ENCODE measurements at places on chromosomes 5 and 9. TPM values are rescaled to one million over a fixed set of nuclear protein-coding genes. Genes with fewer than 3 reads are reported as not detected.

DNA sequence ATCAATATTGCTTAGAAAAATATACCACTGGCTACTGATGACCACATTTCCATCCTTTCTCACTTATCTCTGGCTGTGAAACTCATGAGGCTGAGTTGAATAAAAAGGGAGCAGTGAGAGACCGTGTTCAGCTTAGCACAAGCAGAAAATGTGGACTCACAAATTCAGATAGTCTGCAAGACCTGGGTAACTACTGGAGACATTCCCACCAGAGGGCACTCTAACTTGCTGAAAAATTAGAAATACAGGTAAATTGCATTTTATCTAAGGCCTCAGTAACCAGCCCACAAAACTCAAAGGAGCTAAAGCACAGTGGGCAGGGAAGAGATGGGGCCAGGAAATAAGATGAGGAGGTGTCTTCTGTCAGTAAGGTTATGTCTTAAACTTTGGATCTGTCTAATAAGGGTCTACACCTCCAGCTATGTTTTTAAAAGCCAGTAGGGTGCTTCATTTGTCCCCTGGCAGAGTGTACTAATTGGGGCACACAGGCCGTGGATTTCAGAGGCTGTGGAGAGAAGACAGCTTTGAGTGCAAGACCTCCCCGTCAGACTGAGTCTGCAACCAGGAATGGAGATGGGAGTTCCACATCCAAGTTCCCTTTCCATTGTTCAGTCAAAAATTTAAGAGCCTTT, 8.7 kb upstream of the NDUFB6 start:
- no peaks in the 10 kb centered on the region for H3K27me3 ChIP-seq
- peak; percentile 38 for DNase-seq
- no peak overlapping the region for H3K4me3 ChIP-seq
- no peak overlapping the region for H3K27ac ChIP-seq
- H3K36me3 ChIP-seq, result no peaks in the 10 kb centered on the region
- H3K4me1 ChIP-seq, result peaks cover 5% of the 10 kb centered on the region

The IL13 gene
- 25.0 TPM for total RNA-seq

The GRM6 gene
- total RNA-seq, result 0.47 TPM

DNA sequence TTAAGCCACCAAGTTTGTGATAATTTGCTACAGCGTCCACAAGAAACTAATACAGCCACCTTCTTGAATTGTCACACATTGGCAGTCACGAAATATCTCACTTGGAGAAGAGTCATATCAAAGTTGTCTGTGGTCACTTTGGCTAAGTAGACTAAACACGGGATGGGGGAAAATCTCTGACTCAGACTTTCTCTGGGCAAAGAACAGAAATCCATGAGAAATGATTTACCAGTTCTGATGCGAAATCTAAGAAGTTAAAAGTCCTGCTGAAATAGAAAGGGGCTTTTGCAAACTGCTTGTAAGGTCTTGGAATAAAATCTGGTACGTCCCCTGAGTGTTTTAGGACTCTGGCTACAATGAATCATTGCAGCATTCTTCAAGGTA, 158.4 kb downstream of the COL23A1 start:
- H3K27ac ChIP-seq, result no peak overlapping the region
- H3K4me3 ChIP-seq, result no peak overlapping the region
- no peak for DNase-seq
- no peaks in the 10 kb centered on the region for H3K27me3 ChIP-seq

The SLCO4C1 gene
- 2.1 TPM for total RNA-seq

GRCh38 chr5:143714629-143715028, 97.3 kb upstream of the HMHB1 start:
- no peaks in the 10 kb centered on the region for H3K4me1 ChIP-seq
- no peaks in the 10 kb centered on the region for H3K36me3 ChIP-seq
- no peak for DNase-seq
- H3K27me3 ChIP-seq, result no peaks in the 10 kb centered on the region
- no peak overlapping the region for H3K4me3 ChIP-seq
- H3K27ac ChIP-seq, result no peak overlapping the region

The CSF2 gene
- not detected for total RNA-seq

DNA sequence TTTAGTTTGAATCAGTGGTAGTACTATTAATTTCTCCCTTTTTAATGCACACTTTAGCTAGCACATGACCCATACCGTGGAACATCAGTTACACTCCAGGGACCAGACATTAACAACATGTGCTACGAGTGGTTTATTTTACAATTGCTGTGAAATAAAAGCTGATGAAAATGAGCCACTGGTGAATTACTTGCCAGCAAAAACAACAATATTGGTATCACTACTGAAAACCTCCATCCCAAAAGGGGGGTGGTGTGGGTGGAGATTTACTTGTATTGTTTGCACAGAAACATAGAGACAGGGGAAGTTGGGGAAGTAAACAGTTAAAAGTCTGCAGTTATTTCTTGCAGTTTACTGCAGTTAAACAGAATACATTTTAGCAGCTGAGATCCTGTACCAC, 369.6 kb upstream of the GRAMD2B start:
- H3K4me3 ChIP-seq, result no peak overlapping the region
- no peak for DNase-seq
- H3K36me3 ChIP-seq, result no peaks in the 10 kb centered on the region
- H3K27ac ChIP-seq, result no peak overlapping the region
- H3K4me1 ChIP-seq, result no peaks in the 10 kb centered on the region

DNA sequence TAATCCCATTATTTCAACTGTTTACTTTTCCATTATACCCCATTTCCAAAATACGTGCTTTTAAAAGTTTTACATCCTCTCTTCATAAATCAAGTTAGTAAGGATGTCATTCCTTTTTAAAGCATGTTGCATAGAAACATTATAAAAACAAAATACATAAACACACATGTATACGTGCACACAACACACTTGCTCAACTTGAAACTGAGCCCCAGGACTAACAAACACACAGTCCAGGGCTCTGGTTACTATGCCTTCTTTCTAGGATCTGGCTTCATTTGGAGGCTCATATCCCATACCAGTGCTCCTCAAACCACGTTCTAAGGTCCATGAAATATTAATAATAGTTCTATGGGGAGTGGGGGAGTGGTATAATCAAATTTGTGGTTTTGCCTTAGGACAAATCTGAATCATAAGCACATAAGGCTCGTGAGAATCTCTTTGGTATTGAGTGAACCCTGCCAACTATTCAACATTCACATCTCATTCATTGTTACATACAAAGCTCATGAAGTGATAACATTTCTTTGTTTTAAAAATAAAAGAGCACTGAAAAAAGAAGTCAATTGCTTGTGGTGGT, 55.2 kb downstream of the NFIB start:
- DNase-seq, result no peak
- peaks cover 3% of the 10 kb centered on the region for H3K4me1 ChIP-seq
- H3K27ac ChIP-seq, result no peak overlapping the region
- no peaks in the 10 kb centered on the region for H3K27me3 ChIP-seq
- no peak overlapping the region for H3K4me3 ChIP-seq
- H3K36me3 ChIP-seq, result no peaks in the 10 kb centered on the region

DNA sequence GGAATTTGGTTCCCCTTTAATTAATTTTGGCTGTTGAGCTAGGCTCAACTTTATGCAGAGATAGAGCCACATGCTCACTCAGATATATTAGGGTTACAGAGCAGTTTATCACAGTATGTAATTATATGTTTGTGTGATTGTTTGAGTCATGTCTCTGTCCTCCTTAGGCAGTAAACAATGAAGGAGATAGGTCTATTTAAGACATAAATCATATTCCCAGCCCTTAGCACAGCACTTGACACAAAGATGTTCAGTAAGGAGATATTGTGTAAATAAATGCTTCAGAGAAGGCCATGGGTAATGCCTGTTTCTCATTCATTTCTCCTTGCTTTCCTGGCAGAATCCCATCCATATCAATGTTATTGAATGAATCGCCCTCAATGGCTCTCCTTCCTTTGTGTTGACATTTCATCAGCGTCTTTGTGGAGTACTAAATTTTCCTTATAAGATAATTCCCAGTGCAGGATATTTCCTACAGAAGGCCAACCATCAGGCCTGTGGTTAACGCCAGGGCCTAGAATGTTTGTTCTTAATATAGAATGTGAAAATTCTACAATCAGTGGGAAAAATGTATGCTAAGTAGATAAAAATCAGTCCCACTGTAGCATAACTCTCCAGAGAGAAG, 408.0 kb downstream of the EBF1 start:
- no peak for DNase-seq
- H3K27me3 ChIP-seq, result no peaks in the 10 kb centered on the region
- peaks cover 12% of the 10 kb centered on the region for H3K4me1 ChIP-seq
- H3K27ac ChIP-seq, result no peak overlapping the region

- H3K36me3 ChIP-seq, result no peaks in the 10 kb centered on the region
- DNase-seq, result peak; percentile 28
- H3K4me3 ChIP-seq, result peak overlapping the region; percentile 93
Measured at GRCh38 chr5:8458038-8458383, 589.1 kb downstream of the MTRR start.

GRCh38 chr9:80664327-80665210, 1024.8 kb downstream of the TLE1 start:
- no peaks in the 10 kb centered on the region for H3K4me1 ChIP-seq
- no peak overlapping the region for H3K27ac ChIP-seq
- H3K36me3 ChIP-seq, result no peaks in the 10 kb centered on the region
- DNase-seq, result no peak
- no peak overlapping the region for H3K4me3 ChIP-seq

GRCh38 chr9:88813638-88814209, 177.5 kb upstream of the S1PR3 start:
- H3K36me3 ChIP-seq, result no peaks in the 10 kb centered on the region
- no peaks in the 10 kb centered on the region for H3K4me1 ChIP-seq
- no peak overlapping the region for H3K27ac ChIP-seq
- H3K4me3 ChIP-seq, result no peak overlapping the region

The GPR150 gene
- 0.99 TPM for total RNA-seq

The PHPT1 gene
- total RNA-seq, result 134 TPM

- no peaks in the 10 kb centered on the region for H3K4me1 ChIP-seq
- no peak overlapping the region for H3K27ac ChIP-seq
- H3K27me3 ChIP-seq, result no peaks in the 10 kb centered on the region
- no peaks in the 10 kb centered on the region for H3K36me3 ChIP-seq
Measured at GRCh38 chr9:129868872-129869486, 33.7 kb downstream of the USP20 start.

The TAF9 gene
- total RNA-seq, result 182 TPM

DNA sequence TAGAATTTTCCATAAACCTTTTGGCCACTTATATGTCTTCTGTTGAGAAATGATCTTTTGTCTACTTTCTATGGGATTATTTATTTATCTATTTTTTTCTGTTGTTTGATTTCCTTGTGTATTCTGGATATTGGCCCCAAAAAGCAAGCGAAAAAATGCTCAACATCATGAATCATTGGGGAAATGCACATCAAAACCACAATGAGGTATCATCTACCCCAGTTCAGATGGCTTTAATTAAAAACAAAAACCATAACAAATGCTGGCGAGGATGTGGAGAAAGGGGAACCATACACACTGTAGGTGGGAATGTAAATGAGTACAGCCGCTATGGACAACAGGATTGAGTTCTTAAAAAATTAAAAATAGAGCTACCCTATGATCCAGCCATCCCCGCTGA, 125.0 kb upstream of the LPCAT1 start:
- H3K4me1 ChIP-seq, result peaks cover 4% of the 10 kb centered on the region
- H3K27me3 ChIP-seq, result no peaks in the 10 kb centered on the region
- H3K27ac ChIP-seq, result no peak overlapping the region
- H3K4me3 ChIP-seq, result no peak overlapping the region
- DNase-seq, result no peak

- H3K27ac ChIP-seq, result no peak overlapping the region
- H3K4me3 ChIP-seq, result no peak overlapping the region
- no peaks in the 10 kb centered on the region for H3K36me3 ChIP-seq
- no peak for DNase-seq
Measured at GRCh38 chr5:74233091-74233490, 407.4 kb downstream of the ENC1 start.

- H3K4me1 ChIP-seq, result no peaks in the 10 kb centered on the region
- peak; percentile 6 for DNase-seq
- no peak overlapping the region for H3K27ac ChIP-seq
- H3K4me3 ChIP-seq, result no peak overlapping the region
- no peaks in the 10 kb centered on the region for H3K36me3 ChIP-seq
- no peaks in the 10 kb centered on the region for H3K27me3 ChIP-seq
Measured at GRCh38 chr5:180160215-180160614, 48.8 kb downstream of the RASGEF1C start.

The SLCO6A1 gene
- total RNA-seq, result 20.4 TPM

GRCh38 chr9:100379862-100380261, 27.1 kb upstream of the TEX10 start:
- H3K4me1 ChIP-seq, result no peaks in the 10 kb centered on the region
- no peak overlapping the region for H3K27ac ChIP-seq
- H3K27me3 ChIP-seq, result no peaks in the 10 kb centered on the region
- H3K4me3 ChIP-seq, result no peak overlapping the region
- no peak for DNase-seq
- no peaks in the 10 kb centered on the region for H3K36me3 ChIP-seq

The PCDH1 gene
- total RNA-seq, result 9.6 TPM

The PDE6A gene
- 3.2 TPM for total RNA-seq

The FAM78A gene
- 29.7 TPM for total RNA-seq

GRCh38 chr9:33111631-33112030, 35.2 kb upstream of the SMU1 start:
- H3K27me3 ChIP-seq, result no peaks in the 10 kb centered on the region
- H3K4me1 ChIP-seq, result peaks cover 11% of the 10 kb centered on the region
- peak; percentile 8 for DNase-seq
- H3K27ac ChIP-seq, result no peak overlapping the region

DNA sequence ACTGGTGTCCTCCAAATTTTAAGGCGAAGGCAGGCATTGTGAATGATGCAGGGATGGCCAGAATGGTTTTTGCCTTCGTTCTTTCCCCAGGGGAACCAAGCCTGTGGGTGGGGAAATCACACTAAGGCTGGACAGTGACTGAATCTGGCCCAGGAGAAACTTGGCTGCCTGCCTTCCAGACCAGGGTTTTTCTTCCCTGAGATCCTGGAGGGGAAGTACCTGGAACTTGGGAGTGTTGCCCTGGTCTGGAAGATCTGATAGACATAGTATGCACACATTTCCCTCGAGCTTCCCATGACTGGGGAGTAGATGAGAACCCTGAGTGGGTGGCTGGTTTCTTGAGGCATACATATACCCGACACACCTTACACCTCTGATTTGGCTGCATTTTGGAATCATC, 664 bp upstream of the IL11RA start:
- H3K4me3 ChIP-seq, result no peak overlapping the region
- H3K27me3 ChIP-seq, result no peaks in the 10 kb centered on the region
- H3K27ac ChIP-seq, result peak overlapping the region; percentile 42

DNA sequence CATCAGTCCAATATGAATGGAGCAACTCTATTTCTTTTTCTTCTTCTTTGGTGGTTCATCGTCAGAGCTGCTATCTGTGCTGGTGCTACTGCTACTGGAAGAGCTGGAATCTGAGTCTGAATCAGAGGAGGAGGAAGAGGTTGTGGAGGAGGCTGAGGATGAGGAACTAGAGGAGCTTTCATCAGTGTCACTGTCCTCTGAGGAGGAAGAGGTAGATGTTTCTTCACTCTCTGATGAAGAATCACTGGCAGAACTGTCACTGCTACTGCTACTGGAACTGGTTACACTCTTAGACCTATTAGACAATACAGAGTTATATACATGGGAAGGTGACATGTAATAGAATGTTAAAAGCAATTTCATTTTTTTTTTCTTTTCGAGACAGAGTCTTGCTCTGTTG, 27.8 kb downstream of the ZCCHC10 start:
- H3K4me1 ChIP-seq, result no peaks in the 10 kb centered on the region
- H3K4me3 ChIP-seq, result no peak overlapping the region
- no peak overlapping the region for H3K27ac ChIP-seq
- H3K27me3 ChIP-seq, result no peaks in the 10 kb centered on the region
- H3K36me3 ChIP-seq, result no peaks in the 10 kb centered on the region

GRCh38 chr5:172891716-172892421, 57.8 kb downstream of the ERGIC1 start:
- H3K4me3 ChIP-seq, result no peak overlapping the region
- H3K4me1 ChIP-seq, result peaks cover 35% of the 10 kb centered on the region
- H3K36me3 ChIP-seq, result no peaks in the 10 kb centered on the region

Measured in testis (tissue), 5 donors.